Skeletal muscle cell (primary cell): ENCODE measurements at places on chromosomes 12 and 14.

GRCh38 chr14:91885113-91885712 lies 17.9 kb upstream of the TC2N start:
- no peak for DNase-seq

DNA sequence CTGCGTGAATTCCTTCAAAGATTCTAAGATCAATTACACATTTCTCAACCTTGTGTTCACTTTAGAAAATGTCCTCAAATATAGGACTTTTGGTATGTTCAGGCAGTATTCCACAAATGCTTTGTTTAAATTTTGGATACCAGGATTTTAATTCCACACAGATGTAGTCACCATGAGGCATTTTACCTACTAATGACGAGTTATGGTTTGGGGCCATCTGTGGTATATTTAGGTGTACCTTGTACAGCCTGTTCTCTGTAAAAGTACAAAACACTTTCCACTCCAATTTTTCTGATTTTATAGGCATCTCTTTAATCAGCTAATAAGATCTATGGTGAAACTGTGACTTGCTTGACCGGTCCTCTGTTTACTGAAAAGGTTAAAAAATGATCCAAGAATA lies 275.7 kb upstream of the PRICKLE1 start:
- no peak for DNase-seq

DNA sequence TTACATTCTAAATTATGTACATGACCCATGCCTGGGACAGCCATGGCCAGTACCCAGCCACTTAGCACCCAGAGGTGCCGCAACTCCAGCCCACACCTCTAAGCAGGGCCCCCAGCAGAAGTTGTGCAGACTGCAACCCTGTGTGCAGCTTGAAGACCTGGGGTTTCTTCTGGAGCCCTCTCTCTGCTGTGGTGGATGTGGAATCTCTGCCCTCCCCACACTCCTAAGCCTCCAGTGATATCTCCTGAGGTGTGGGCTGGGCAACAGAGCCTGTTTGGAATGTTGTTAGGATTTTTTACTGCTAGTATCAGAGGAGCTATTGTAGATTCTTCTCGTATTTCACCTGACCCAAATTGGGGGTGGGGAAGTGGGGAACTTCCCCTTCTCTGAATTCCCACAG lies 59.4 kb upstream of the TUNAR start:
- no peak for DNase-seq

- no peak for DNase-seq
Measured at GRCh38 chr14:90570461-90570860, 173.6 kb downstream of the CALM1 start.

DNA sequence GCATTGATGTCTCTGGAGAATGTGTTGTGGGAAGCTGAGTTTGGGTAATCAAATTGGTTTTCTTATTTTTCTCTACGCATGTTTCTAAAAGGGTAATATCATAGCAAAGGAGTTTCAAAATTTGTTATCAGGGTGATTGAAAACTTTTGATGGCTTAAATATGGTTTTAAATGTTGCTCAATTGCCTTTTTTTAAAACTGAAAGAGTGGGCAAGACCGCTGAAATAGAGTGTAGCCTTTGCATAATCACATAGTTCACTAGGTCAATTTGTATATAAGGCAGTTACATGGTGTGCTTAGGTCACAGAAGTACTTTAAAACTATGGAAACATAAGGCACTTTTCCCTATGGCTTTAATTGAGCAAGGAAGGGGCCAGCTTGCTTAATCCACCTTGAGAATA lies 167.4 kb downstream of the SNAPC1 start:
- DNase-seq = peak; percentile 27

DNA sequence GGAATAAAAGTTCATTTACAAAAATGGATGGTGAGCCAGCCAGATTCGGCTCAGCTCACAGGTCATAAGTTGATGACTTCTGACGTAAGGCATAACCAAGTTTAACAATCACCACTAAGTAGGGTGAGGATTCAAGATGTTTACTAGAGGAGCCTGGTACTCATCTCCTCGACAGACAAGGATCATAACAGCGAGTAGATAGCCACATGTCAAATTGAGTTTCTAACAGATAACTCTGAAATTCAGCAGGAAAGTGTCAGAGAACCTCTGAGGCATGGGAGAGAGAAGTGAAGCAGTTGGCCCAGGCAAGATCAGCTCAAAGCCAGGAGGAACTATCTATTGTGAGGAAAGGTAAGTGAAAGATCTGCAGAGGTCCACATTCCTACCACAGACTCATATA lies 208.7 kb downstream of the NELL2 start:
- no peak for DNase-seq

DNA sequence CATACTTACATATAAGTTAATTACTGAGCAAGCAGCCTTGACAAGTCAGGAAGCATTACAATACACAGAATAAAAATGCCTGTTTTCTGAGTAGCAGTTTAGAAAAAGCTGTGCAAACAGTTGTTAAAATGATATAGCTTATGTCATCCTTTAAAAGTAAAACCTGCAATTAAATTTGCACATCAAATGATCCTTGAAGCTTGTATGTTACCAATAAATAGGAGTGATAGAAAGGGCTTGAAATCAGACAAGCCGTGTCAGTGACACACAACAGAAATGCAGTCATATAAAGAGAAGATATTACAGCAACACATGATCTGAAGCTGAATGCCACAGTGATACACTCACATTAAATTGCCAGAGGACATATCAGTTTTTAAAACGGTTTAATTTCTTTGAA lies 70.0 kb downstream of the EPS8 start:
- DNase-seq = no peak

GRCh38 chr12:22262309-22262708 lies 72.2 kb downstream of the ST8SIA1 start:
- DNase-seq = peak; percentile 31

GRCh38 chr14:70601162-70601561 lies 707 bp upstream of the MED6 start:
- no peak for DNase-seq

GRCh38 chr12:88431246-88431645 lies 149.0 kb downstream of the KITLG start:
- no peak for DNase-seq

- DNase-seq = no peak
Measured at GRCh38 chr12:52204931-52205505, 13.2 kb upstream of the KRT80 start.

GRCh38 chr14:101098641-101099040 lies 195.1 kb upstream of the RTL1 start:
- no peak for DNase-seq

GRCh38 chr12:103102225-103102744 lies 144.8 kb downstream of the ASCL1 start:
- no peak for DNase-seq

GRCh38 chr14:23162800-23163199 lies 20.7 kb downstream of the SLC7A8 start:
- DNase-seq = no peak

GRCh38 chr12:94057262-94058151 lies 90.9 kb upstream of the PLXNC1 start:
- DNase-seq = no peak

DNA sequence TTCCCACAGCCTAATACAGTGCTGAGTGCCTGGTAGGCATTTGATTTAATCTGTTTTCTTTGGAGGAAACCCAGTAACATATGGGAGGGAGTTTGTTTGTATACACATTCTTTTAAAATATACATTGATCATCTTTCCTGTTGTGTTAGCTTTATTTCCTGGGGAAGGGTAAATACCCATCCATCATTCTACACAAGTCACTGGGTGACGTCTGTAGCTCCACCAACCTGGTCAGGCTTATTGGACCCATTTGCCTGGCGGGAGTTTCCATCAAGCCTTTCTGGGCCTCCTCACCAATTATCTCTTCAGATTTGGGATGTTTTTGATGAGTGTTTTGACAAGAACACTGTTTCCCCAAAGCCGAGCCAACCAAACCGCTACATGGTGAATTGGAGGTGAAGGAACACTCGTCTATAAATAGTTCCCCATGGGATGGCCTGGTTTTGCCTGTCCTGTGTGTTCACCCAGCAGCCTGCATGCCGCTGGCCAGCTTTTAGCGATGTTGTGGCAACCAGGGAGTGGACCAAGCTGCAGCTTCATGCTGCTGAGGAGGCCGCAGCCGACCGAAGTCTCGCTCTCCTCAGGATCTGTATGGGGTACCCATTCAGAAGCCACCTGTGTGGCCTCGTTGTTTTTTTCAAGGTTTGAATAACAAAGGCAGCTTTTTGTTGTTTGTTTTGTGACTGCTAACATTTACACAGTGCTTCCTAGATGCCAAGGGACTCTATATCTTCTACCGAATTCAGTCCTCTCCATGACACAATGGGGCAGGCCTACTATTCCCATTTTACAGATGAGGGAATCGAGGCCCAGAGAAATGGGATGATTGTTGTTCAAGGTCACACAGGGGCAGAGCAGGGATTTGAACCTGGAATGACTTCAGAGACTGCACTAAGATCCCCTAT lies 22.6 kb downstream of the PLXNC1 start:
- no peak for DNase-seq

GRCh38 chr12:89349814-89350213 lies 2.5 kb downstream of the DUSP6 start:
- DNase-seq = no peak

DNA sequence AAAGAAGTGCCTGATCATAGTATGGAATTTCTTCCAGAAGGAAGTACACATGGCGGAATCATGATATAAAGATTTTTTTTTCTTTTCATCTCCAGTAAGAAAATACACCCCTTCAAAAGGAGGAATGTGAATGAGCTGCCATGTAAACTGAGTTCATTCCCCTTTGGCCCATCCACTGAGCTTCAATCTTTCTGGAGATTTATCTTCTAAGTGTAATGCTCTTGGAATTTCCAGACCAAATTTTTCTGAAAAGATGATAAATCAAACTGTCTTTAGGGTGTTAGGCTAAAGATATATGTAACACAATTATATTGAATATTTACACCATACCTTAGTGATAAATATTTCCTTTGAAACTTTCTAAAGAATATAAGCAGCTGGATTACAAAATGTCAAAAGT lies 5.2 kb downstream of the DCN start:
- DNase-seq = no peak
